ENCODE measurements at places on chromosomes 3 and 15. TPM values are rescaled to one million over a fixed set of nuclear protein-coding genes. Genes with fewer than 3 reads are reported as not detected.

The SLC6A6 gene
- 147 TPM for total RNA-seq

- no peaks in the 10 kb centered on the region for H3K27me3 ChIP-seq
- H3K4me3 ChIP-seq = no peak overlapping the region
- peak overlapping the region; percentile 68 for H3K27ac ChIP-seq
- H3K36me3 ChIP-seq = peaks cover 6% of the 10 kb centered on the region
- peaks cover 13% of the 10 kb centered on the region for H3K4me1 ChIP-seq
Observed at GRCh38 chr15:90642464-90643300, 74.5 kb upstream of the BLM start.

The GATM gene
- 10.1 TPM for total RNA-seq

DNA sequence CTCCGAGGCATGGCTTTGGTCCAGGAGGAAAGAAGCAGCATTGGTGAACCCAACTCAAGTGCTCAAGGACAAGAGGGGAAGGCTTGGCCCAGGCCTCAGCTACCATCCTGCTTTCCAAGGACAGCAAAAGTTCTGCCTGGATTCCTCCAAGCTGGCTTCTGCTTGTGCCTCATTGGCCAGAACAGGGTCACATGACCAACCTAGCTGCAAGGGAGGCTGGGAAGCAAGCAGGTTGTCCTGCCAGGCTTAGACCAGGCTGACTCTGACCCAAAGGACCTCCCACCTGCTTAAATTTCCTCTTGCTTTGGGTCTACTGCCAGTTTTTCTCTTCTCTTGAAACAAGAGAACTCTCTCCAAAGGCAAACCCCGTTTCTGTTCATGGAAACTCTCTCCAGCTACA lies 70.7 kb downstream of the RPN1 start:
- no peak overlapping the region for H3K27ac ChIP-seq
- H3K27me3 ChIP-seq = peaks cover 8% of the 10 kb centered on the region
- DNase-seq = no peak
- H3K4me3 ChIP-seq = no peak overlapping the region

DNA sequence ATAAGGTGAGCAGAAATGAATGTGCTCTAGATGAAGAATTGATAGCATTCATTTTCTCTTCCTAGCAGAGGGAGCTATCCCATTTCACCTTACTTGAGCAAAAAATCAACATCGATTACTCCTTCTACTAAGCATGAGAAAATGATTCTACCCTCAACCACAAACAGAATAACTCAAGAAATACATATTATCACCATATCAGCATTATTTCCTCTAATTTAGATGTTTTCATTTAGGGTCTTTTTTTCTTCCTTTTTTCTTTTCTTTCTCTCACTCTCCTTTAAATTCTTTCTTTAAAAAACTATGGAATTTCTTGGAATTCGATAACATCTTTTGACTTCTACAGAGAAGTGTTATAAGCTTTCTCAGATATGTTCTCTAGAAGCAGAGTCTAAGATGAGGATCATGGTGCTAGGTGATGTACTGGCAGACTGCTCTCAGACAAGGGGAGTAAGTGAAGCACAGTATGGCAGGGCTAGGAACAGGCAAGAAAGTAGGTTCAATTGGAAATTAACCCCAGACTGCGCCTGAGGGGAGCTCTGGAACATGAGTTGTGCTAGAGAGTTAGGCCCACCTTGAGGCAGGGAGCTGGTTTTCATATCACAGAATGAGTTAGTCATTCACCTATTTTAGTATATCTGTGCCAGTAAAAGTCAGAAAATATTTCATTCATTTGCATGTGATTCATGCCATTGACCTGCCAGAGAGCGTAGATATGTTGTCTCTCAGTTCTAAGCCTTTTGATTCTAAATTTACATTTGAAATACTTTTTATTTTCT lies 279.2 kb upstream of the KCNH8 start:
- no peak for DNase-seq
- no peaks in the 10 kb centered on the region for H3K27me3 ChIP-seq
- H3K27ac ChIP-seq = no peak overlapping the region
- no peaks in the 10 kb centered on the region for H3K36me3 ChIP-seq

The AGTR1 gene
- 0.13 TPM for total RNA-seq

- H3K4me3 ChIP-seq = no peak overlapping the region
- DNase-seq = peak; percentile 72
- H3K36me3 ChIP-seq = no peaks in the 10 kb centered on the region
Observed at GRCh38 chr3:196192036-196192523, 19.1 kb downstream of the ZDHHC19 start.

GRCh38 chr3:169497567-169498257 lies 165.8 kb downstream of the MECOM start:
- no peak overlapping the region for H3K27ac ChIP-seq
- H3K4me1 ChIP-seq = peaks cover 16% of the 10 kb centered on the region
- DNase-seq = no peak
- no peak overlapping the region for H3K4me3 ChIP-seq
- no peaks in the 10 kb centered on the region for H3K27me3 ChIP-seq

GRCh38 chr3:108315767-108316301 lies 19.5 kb downstream of the HHLA2 start:
- no peak for DNase-seq
- H3K4me1 ChIP-seq = peaks cover 6% of the 10 kb centered on the region
- H3K36me3 ChIP-seq = no peaks in the 10 kb centered on the region
- no peak overlapping the region for H3K4me3 ChIP-seq
- H3K27ac ChIP-seq = no peak overlapping the region

The CHRM5 gene
- total RNA-seq = not detected

DNA sequence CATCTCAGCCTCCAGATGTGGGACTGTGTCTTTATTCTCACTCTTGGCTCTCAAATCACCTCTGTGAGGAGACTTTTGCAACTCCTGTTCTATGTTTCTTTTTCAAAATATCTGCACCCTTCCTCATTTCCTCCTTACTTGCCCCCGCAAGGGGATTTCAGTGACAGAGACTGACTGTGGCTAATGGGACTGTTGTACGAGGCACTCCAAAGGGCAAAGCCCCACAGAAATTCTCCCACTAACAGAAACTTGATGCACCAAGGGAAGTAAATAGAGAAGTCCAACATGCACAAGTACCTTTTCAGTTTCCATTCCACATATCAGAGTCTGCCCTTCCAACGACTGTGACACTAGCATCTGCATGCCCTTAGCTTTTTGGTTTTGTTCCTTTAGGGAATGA lies 69.7 kb downstream of the LRRK1 start:
- H3K36me3 ChIP-seq = peaks cover 2% of the 10 kb centered on the region
- H3K4me3 ChIP-seq = no peak overlapping the region
- peaks cover 13% of the 10 kb centered on the region for H3K4me1 ChIP-seq
- H3K27me3 ChIP-seq = no peaks in the 10 kb centered on the region

Measured in WTC11 (cell line).